ENCODE measurements at places on chromosomes 1 and 21.
A peak's percentile ranks its signal among the peaks of the same experiment; 100 is the strongest.

DNA sequence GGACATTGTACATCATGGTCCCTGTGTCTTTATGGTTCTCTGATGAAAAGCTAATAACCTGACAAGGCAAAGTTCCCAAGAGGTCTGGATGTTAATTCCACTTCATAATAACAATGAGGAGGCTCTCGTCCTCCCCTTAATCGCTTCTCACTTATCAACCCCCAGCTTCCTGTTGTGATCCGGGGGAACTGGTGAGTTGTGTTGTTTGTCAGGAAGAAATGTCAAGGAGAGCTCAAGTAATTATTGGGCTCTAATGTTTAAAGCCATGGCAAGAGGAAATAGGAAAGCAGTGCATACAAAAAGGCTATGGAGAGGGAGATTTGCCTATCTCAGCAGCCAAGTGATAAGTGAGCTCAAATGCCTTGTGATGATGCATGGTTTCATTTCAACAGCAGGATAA is 42.8 kb upstream of the RASAL2 start:
- DNase-seq: no peak

- no peak for DNase-seq
Observed at GRCh38 chr1:20192364-20192763, 6.0 kb upstream of the PLA2G2C start.

DNA sequence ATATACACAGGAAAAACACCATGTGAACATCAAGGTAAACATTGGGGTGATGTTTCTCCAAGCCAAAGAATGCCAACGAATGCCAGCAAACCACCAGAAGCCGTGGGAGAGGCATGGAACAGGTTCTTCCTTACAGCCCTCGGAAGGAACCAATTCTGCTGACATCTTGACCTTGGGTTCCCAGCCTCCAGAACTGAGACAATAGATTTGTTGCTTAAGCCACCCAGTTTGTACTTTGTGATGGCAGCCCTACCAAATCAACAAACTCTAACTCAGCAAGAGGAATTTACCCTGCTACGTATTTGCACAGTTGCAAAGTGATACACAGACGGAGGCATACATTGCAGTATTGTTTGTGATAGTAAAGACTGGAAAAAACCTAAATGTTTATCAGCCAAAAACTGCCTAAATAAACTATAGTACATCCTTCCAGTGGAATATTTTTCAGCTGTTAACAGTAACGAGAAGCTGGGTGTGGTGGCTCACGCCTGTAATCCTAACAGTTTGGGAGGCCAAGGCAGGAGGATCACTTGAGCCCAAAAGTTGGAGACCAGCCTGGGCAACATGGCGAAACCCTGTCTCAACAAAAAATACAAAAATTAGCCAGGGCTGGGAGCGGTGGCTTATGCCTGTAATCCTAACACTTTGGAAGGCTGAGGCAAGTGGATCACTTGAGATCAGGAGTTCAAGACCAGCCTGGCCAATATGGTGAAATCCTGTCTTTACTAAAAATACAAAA is 12.5 kb upstream of the ZC3H12A start:
- DNase-seq: no peak

- no peak for DNase-seq
Observed at GRCh38 chr1:44073528-44073927, 42.3 kb upstream of the SLC6A9 start.

- no peak for DNase-seq
Observed at GRCh38 chr1:217370757-217371156, 260.1 kb downstream of the GPATCH2 start.

- DNase-seq: no peak
Observed at GRCh38 chr21:43826623-43826974, 37.2 kb downstream of the RRP1 start.

DNA sequence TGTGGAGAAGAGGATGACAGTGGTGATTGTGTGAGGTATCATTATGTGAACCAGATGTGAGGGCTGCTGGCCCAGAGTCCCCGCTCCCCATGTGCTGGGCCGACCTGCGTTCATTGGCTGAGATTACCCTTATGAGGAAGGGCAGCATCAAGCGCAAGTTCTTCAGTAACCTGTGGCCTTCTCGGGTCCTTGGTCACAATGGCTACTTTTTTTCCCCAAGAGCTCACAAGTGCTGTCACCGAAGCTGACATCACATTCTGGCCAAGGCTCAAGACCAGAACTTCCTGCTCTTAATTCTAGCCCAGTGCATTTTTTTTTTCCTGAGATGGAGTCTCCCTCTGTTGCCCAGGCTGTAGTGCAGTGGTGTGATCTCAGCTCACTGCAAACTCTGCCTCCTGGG is 262.9 kb downstream of the RHOU start:
- no peak for DNase-seq

DNA sequence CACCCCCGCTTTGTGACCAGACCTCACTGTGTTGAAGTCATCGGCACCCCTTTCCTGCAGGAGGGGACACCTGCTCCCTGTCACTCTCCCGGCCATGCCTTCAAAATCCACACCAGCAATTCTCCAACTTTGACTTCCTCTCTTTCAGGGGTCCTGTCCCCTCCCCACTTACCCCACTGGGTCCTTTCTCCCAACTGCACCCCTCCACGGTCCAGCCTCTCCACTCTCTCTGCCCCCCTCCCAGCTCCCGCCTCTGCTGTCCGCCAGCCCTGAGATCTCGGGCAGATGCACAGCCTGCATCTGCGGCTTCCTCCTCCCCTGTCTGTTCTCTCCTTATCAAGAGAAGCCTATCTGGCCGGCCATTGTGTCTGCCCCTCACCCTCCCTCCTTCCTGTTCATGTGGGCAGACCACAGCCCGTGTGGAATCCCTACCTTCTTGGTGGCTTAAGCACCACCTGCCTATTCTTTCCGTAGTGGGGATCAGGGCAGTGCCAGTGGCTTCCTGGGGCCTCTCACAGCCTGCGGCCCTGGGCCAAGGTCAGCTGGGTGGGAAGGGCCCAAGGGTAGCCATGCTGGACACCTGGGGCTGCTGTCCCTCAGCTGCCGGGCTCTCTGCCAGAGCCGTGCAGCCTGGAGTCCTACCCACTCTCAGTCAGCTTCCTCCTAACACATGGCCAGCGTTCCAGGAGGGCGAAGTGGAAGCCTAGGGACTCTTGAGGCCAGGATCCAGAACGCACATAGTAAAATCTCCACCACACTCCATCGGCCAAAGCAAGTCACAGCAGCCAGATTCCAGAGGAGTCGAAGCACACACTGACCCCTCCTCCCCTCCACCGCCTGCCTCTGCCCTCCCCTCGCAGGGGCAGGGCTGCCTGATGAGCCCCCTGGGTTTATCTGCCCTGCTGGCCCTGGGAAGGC is 5.1 kb upstream of the HES4 start:
- no peak for DNase-seq

DNA sequence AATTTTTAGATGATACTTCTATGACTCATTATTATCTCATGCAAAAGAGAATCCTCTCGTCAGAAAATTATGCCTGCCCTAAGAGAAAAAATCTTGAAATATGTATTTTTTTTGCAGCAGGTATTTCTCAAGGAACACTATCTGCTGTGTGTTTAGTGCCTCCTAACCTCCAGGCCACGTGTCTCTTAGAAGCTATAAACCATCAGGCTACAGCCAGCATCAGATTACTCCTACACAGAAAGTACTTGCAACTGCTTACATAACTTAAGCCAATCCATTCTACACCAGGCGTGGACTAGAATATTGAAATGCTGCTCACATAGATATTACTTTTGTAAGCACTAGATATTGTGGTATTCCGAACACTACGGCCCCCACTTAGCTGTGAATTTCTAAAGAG is 933.4 kb downstream of the PLA2G4A start:
- DNase-seq: no peak

- DNase-seq: no peak
Observed at GRCh38 chr1:153939476-153939875, 7.0 kb downstream of the DENND4B start.

GRCh38 chr1:33424610-33425009 is 6.3 kb downstream of the PHC2 start:
- no peak for DNase-seq

DNA sequence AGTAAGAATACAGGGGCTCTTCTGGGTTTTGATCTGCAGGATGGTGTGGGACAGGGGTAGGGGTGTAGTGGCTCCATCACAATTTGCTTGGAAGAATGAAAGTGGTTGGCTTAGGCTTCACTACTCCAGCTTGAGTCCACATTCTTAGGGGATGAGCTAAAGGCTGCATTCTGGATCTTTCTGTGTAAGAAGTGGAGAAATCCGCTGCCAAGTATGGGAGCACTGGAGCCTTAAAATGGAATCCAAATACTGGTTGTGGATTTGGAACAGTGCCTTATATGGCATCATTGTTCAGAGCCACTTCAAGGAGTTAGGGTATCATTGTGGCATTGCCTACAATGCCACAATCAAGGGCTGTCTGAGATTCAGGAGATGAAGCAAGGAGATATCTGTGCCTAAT is 187.1 kb downstream of the LMO4 start:
- DNase-seq: no peak

- DNase-seq: no peak
Observed at GRCh38 chr1:85484716-85485115, 19.8 kb upstream of the DDAH1 start.

GRCh38 chr1:8879922-8880676 is 1.6 kb upstream of the ENO1 start:
- peak; percentile 90 for DNase-seq

- no peak for DNase-seq
Observed at GRCh38 chr1:225824533-225824941, 14.6 kb downstream of the EPHX1 start.

GRCh38 chr1:193545171-193545570 is 358.8 kb upstream of the B3GALT2 start:
- no peak for DNase-seq

DNA sequence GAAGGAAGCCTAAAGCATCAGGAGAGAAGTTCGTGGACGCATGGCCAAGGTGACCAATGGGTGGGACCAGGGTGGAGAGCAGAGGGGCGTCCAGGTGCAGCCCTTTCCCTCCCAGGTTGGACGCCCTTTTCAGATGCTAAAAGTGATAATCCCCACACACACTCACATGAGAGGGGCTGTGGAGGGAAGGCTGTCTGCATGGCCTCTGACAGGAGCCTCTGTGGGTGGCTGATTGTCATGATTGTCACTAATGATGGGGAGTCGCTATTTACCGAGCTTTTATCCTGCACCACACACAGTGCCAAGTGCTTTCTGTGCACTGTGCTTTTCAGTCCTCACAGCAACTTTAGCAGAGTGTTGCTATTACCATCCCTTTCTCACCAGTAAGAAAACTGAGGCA is 27.1 kb upstream of the C1QA start:
- no peak for DNase-seq

DNA sequence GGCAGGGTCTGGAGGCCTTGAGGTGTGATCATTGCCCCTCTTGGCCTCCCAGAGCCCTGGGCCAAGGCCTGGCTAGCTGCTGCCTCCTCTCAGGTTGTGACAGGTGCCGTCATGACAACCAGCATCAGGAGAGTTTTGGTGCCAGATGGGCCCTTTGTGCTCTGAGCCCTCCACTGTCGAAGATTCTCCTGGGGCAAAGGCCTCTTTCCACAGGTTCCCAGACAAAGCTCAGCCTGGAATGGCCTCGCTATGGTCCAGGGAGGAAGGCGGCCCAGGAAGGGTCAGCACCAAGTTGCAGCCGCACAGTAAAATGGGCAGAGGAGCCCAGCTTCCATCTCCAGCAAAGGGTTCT is 78.4 kb downstream of the ALPL start:
- no peak for DNase-seq

DNA sequence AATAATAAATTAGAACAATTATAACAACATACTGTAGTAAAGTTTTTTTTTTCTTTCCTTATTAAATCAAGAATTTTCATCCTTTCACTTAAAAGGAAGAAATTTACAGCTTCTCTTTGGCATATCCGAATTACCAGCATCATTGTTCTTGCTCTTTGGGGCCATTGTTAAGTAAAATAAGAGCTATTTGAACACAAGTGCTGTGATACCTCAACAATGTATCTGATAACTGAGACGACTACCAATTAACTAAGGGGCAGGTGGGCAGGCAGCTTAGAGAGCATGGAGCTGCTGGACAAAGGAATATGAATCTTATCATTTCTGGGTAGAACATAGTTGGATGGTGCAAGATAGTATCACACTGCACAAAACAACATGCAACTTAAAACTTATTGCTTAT is 719.9 kb upstream of the TMPRSS15 start:
- no peak for DNase-seq

- no peak for DNase-seq
Observed at GRCh38 chr1:150548632-150549495, at the start of gene ADAMTSL4. ADAMTSL4 (plus strand) TSS chr1:150549408; CDS start chr1:150552289, 2,881 bp downstream.

DNA sequence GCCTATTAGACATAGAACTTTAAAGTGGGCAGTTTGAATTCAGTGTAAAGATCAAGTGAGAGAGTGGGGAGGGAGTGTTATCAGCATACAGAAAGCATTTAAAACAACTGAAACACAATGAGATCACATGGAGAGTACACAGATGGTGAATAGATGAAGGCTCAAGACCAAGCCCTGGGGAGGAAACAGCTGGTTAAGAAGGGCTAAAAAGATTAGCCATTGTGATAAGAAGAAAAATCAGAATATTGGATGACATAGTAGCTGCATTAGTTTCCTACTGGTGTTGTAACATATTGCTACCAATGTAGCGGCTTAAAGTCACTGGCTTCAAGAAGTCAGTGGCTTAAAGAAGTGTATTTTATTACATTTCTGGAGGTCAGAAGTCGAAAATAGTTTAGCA is 443.4 kb upstream of the RGS18 start:
- no peak for DNase-seq

DNA sequence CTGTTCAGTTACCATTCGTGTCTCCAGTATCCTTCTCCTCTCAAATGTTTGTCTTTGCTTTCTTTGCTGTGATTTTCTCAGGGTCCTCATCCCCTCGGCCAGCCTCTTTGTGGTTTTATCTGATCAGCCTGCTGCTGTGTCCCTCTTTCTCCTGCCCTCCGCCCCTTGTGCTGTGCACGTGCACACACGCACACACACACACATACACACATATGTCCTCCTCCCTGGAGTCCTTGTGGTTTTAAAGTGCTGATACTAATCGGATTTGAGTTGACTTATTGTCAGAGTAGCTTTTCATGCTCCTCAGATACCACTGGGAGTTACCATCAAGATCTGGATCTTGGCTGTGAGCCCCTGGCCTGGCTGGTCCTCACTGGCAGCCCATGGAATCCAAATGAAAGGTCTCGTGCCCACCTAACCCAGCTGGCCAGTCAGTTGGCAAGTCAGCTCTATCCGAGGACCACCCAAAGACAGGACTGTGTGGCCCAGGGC is 34.1 kb downstream of the QSOX1 start:
- DNase-seq: no peak

- no peak for DNase-seq
Observed at GRCh38 chr1:93712741-93713140, 31.1 kb upstream of the BCAR3 start.

DNA sequence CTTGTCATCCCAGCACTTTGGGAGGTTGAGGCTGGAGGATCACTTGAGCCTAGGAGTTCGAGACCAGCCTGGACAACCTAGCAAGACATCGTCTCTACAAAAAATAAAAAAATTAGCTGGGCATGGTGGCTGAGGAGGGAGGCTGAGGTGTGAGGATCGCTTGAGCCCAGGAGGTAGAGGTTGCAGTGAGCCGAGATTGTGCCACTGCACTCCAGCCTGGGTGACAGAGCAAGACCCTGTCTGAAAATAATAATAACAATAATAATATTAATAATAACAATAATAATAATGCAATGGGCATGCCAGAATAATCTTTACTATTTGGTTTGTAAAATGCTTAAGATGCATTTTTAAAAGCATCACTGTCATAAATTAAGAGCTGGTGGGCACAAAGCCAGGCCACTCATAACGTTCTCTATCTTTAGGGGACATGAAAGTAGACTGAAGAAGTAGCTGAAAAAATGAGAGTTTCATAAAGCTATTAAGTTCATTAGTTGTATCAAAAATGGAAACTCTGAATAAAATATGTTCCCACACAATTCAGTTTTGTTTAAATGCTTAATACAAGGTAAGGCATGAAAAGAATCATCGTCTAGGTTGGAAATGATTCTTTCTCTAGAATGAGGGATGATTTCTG is 51.6 kb upstream of the ITPKB start:
- no peak for DNase-seq

- no peak for DNase-seq
Observed at GRCh38 chr1:29050166-29050565, 73.5 kb downstream of the TMEM200B start.
